Central memory CD4-positive, alpha-beta T cell (primary cell): ENCODE measurements at places on chromosomes 6 and 20.

DNA sequence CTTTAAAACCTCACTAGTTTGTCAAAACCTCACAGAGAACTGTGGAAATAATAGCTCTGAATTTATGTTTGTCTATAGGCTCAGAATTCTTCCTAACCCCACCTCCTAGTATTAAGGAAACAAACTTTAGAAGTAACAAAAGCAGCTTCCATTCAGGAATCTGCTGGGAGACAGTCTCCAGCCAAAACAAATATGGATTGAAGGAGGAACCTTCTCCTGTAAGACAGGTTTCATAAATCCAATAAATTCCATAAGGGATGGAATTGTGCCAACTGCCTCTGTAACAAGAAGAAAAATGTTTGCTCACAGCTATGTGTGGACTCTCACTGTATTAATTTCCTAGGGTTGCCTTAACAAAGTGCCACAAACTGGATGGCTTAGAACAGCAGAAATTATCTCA lies 7.5 kb downstream of the SYCP2 start:
- DNase-seq: no peak

- DNase-seq: no peak
Observed at GRCh38 chr6:160103825-160104100, 17.9 kb upstream of the SLC22A1 start.

DNA sequence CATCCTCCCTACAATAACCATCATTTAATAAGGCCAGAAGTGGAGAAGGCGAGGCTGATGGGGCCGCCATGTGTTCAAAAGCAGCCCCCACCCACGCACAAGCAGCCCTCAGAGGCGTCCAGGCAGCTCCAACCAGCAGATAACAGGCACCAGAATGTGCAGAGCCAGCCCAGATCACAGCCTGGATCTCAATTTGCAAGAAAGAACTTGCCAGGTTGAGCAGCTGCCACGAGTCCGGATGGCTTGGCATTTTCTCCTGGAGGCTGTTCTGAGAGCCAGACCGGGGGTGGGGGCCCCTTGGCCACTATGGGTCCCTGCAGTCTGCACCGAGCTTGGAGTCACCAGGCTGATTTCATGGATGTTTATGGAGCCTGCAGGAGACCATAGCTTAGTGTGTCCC lies 338.1 kb downstream of the PREX1 start:
- DNase-seq: no peak

DNA sequence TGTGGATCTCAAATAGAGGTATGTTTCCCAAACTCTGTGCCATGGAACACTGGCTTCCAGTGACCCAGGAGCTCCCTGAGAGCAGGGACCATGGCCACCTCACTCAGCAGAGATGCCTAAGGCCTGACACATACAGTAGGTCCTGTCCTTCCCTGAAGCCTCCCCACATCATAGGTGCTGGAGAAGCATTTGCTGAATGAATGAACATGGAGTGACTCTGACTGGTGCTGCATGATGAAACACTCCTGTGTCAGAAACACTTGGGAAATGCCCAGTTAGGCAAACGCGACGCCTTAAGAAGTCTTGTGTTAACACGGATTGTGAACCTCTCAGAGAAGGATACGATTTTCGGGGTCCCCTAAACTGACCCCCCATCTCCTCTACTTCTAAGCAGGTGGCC lies 14.3 kb downstream of the SLA2 start:
- no peak for DNase-seq

GRCh38 chr6:122799916-122800686 lies 11.0 kb downstream of the SMPDL3A start:
- DNase-seq: no peak

- DNase-seq: no peak
Observed at GRCh38 chr6:116924245-116924644, 47.2 kb downstream of the RFX6 start.

- DNase-seq: no peak
Observed at GRCh38 chr6:135251498-135252441, 70.7 kb downstream of the MYB start.

GRCh38 chr6:35091346-35092083 lies 49.6 kb downstream of the TCP11 start:
- no peak for DNase-seq

DNA sequence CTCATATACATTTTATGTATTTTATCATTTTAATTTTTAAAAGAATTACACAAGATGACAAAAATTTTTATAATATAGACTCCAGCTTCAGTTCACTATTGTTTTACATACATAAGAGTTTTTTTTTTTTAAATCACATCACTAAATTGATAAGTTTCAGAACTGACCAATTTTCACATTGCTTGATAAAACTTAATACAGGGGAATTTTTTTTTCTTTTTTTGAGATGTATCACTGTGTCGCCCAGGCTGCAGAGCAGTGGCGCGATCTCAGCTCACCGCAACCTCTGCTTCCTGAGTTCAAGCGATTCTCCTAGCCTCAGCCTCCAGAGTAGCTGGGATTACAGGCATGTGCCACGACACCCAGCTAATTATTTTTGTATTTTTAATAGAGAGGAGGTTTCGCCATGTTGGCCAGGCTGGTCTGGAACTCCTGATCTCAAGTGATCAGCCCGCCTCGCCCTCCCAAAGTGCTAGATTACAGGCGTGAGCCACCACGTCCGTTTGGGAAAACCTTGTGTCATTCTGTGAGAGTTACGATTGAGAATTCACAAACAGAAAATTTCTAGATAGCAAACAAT lies 36.6 kb upstream of the BTN3A2 start:
- peak; percentile 39 for DNase-seq

DNA sequence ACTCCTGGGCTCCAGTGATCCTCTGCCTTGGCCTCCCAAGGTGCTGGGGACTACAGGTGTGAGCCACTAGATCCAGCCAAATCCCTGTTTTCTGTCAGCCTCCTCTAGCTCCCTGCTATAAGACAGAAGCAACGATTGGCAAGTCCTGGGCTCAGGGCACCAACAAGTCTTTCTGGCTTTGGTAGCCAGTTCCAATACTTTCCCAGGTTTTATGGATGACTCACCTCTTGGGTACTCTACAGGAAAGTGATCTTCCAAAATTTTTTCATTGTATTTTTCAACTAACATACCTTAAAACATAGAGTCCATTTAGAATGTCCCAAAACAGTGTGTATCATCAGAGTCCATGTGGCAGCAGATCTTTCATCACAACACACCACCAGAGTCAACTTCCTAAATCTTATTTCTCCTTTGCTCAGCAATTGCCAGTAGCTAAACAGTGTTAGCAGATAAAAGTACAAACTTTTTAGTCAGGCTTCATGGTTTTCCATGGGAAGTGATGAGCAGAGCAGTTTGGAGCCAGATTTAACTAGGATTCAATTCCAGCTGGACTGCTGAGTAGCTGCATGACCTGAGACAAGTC lies 13.3 kb downstream of the GABBR1 start:
- DNase-seq: no peak

DNA sequence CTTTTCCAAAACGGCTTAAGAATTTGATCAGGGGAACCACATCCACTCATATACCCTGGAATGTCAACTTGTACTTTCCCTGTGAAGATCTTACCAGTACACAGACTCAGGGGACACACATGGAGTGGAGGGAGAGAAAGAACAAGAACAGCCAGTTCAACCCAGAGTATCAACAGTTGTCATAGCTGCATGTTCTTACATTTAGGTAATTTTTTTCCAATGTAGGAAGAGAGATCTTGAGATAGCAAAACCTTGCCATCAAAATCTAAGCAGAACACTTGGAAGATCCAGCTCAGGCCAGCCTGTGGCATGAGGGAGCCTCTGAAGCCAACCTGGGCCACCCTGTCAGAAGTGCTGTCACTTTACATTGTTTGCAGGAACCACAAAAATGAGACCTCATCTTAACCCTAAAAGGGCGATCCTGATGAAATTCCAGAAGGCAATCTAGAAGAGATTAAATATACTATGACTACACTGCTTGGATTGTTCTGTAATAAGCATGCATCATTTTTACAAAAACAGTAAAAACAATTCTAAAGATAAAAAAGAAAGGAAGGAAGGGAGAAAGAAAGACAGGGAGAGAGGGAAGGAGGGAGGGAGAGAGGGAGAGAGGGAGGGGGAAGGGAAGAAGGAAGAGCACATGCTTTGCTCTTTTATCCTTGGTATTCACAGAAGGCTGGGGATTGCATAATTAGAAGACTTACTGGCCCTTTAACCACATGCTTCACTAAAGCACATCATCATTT lies 124.7 kb upstream of the TCF21 start:
- no peak for DNase-seq

- no peak for DNase-seq
Observed at GRCh38 chr6:98777762-98778161, 56.6 kb upstream of the POU3F2 start.

DNA sequence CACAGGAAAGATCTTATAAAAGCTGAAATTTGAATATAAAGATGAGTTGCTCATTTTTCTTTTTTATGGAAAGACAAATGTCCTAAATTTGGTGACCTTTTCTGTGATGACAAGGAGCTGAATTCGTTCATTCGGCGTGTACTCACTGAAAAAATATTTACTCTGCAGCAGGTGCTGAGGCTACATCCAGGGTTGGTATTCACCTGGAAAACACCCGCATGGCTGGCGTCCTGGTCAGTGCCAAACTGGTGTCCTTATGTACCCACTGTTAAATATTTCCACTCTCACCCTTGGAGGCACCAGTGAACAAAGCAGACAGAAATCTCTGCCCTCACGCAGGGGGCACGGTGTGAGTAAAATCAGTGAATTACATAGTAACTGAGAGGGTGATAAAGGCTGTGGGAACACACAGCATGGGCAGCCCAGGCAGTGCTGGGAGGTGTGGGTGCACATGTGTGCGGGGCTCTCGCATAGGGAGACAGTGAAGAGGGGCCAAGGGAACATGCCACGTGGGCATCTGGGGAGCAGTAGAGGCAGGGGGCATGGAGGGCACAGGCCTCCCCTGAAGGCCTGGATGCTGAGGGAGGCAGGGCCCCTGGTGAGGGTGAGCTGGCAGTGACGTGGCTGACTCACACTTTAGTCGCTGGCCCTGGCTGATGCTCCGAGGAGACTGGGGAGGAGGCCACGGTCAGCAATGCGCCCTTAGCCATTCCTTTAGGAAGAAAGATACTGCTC lies 89.7 kb downstream of the INSM1 start:
- no peak for DNase-seq

DNA sequence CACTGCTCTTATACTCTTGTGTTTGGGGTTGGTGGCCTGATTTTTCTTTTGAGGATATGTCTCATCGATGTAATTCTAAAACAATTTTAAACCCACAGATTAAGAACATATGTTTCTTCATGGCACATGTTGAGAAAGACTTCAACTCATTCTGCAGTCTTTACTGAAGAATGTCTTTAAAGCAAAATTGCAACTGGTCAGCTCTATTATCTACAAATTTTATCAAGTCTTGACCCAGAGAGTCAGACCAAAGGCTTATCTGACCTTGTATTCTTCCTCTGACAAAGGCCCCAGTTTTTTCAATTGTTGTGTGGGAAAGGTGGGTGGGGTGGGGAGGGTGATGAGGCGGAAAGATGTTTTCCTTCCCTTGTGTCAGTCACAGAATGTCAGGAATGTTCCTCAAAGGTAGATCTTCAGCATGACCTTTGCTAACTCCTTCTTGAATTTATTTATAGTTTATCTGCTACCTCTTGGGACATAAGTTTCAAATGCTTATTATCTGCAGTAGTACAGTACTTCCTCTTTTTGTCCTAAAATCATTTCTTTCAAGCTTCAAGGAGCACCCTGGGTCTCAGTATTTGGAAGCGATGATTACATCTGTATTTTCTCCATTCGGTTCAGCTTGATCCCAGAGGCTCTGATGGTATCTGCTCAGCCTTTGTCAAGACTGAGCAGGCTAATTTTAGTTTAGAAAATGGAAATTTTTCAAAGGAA lies 63.2 kb upstream of the TIAM2 start:
- no peak for DNase-seq

GRCh38 chr6:120230008-120230407 lies 880.4 kb upstream of the MAN1A1 start:
- no peak for DNase-seq

GRCh38 chr6:104252276-104252675 lies 607.4 kb downstream of the HACE1 start:
- DNase-seq: no peak

GRCh38 chr6:146866731-146867414 lies 268.1 kb downstream of the ADGB start:
- DNase-seq: no peak

- no peak for DNase-seq
Observed at GRCh38 chr6:65760285-65760684, 53.3 kb upstream of the EYS start.
